NCI-H446 treated with DMSO at 0.1 percent for 48 hours (cell line): ENCODE measurements at places on chromosomes 1 and 21.
A peak's percentile ranks its signal among the peaks of the same experiment; 100 is the strongest.

DNA sequence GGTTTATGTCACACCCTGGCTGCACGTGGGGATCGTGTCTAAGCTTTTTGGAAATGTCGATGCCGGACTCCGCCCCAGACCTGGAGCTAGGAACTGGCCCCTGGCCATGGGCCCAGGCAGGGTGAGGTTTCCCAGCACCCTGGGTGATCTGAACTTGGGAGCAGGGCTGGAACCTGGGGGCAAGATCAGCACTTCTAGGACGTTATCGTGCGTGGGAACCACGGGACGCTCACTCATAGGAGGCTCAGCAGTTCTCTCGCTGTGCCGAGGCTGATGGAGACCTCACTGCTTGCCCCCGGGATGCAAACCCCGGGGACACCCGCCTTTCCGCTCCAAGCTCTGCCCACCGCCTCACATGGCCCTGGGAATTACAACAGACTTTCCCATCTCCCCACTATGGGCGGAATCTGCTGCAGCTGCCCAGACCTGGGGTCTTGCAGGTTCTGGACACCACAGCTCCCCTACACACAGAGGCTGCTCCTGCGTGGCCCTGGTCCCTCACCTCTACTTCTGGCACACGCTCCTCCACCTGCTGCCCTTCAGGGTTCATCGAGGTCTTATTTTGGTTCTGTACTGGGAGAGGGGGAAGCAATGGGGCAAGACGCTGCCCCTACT, 35.9 kb downstream of the COL18A1 start:
- DNase-seq = no peak

GRCh38 chr1:162855461-162856150, 5.4 kb downstream of the CCDC190 start:
- no peak for DNase-seq

GRCh38 chr1:201461645-201462441, 7.1 kb downstream of the PHLDA3 start:
- DNase-seq = no peak

- DNase-seq = no peak
Measured at GRCh38 chr1:193448682-193449461, 262.5 kb upstream of the B3GALT2 start.

- no peak for DNase-seq
Measured at GRCh38 chr1:115547696-115548095, 94.1 kb upstream of the VANGL1 start.

- no peak for DNase-seq
Measured at GRCh38 chr1:205376739-205377138, 20.0 kb upstream of the KLHDC8A start.

GRCh38 chr1:201019321-201019977, 4.1 kb downstream of the KIF21B start:
- no peak for DNase-seq

- no peak for DNase-seq
Measured at GRCh38 chr1:16209132-16209846, 3.2 kb downstream of the ARHGEF19 start.

GRCh38 chr1:56180520-56181190, 398.7 kb downstream of the PLPP3 start:
- DNase-seq = no peak

DNA sequence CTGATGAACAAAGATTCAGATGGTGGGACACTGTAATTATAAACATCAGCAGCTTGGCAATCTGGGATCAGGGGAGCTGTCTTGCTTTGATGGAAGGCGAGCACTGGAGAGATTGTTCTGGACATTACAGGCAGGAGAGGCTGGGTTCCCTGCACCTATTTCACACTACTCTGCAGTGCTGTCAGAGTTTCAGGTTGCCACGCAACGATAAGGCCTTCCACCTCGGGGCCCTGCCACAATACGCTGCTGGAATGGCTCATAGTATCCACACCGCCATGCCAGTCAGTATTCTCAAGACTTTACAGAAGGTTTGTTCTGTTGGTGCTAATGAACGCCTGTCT, 96.8 kb downstream of the GLIS1 start:
- DNase-seq = no peak

DNA sequence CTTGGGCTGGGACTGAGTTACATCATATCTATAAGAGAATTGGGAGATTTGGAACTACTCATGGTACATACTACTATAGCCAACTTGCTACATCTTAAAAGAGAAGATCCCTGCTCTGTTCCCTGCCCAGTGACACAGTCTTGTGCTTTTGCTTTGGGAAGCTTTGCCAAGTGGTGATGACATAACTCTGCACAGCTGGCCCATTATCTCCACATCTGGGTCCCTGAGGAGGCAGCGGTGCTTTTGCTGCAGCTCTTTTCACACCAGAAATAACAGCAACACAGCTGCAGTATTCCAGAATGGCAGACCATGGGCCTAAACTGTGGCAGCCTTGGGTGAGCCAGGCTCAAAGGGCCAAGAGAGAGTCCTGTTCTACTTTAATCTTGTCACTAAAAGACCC, 296.0 kb downstream of the HHAT start:
- no peak for DNase-seq

GRCh38 chr1:167166690-167167075, 54.0 kb upstream of the POU2F1 start:
- DNase-seq = no peak

DNA sequence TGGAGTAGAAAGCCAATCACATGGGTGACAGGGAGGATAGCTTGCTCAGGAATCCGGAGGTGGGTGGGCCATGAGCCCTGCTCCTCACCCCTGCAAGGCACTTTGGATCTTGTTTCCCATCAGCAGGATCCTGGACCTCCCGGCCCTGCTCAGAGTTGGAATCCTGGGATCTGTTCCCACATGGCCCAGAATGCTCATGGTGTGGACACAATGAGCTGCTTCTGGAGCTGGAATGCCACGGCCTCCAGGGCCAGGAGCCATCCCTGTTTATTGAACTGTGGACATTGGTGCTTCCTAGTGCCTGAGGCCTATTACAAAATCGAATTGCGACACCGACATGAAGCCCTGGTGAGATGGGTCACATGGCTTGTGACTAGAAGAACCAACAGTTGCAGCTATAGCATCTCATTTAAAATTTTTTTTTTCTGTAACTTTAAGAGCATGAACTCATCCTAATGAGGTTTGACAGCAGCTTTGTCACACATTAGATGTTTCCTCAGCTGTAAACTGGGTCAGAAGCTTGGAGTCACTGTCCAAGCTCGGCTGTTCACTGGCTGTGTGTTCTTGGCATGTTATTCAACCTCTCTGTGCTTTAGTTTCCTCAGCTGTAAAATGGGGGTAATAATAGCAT, 40.4 kb upstream of the GOLT1A start:
- no peak for DNase-seq

- DNase-seq = no peak
Measured at GRCh38 chr21:41763398-41763931, 3.4 kb downstream of the RIPK4 start.

DNA sequence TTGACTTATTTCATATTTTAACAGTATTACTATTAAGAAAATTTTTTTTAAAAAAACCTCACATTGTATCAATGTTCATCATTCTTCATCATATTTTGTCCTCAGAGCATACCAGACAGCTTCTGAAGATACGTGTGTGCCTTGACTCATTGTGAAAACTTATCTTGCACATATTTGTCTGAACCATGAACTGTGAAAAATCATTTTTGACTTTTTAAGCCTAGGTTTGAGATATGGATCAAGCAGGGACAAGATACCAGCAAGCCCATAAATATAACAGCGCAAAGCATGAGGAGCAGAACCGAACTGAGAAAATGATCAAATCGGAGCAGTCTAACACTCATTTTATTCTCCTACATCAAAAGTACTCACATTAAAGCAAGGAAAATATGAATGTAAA, 506.0 kb downstream of the BRINP3 start:
- no peak for DNase-seq

GRCh38 chr1:31063631-31064030, 1.9 kb downstream of the PUM1 start:
- no peak for DNase-seq

- peak; percentile 99 for DNase-seq
Measured at GRCh38 chr1:65176056-65176450, 28.1 kb downstream of the AK4 start.

GRCh38 chr1:160640359-160641123, 6.3 kb downstream of the SLAMF1 start:
- DNase-seq = no peak

DNA sequence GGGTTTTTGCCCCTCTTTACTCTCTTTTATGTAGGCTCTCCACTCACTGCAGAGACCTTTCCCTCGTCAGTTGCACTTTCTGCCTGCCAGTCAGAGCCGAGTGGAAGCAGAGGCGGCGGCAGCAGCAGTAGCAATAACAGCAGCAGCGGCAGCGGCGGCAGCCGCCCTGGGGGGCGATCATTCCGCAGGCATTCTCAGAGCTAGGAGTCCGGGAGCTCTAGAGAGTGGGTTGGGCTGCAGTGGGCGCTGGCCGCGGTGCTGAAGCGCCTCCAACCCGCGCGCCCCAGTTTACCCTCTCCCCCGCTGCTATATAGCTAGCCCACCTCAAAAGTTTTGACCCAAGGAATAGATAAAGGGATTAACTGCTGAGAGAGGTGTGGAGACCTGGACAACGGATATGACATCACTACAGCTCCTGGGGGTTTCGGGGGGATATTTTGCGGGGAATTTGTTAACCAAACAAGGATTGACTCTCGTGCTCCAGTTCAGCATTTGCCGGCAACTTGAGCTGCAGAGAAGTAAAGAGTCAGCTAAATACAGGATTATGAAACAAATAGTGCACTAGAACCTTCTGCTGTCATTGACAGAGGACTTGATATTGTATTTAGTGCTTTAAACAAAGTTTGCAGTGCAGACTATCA, at the start of gene OLFM3:
TSS of gene OLFM3 (minus strand) at position 102 of the 641 bp plus-strand sequence.
- peak; percentile 62 for DNase-seq

DNA sequence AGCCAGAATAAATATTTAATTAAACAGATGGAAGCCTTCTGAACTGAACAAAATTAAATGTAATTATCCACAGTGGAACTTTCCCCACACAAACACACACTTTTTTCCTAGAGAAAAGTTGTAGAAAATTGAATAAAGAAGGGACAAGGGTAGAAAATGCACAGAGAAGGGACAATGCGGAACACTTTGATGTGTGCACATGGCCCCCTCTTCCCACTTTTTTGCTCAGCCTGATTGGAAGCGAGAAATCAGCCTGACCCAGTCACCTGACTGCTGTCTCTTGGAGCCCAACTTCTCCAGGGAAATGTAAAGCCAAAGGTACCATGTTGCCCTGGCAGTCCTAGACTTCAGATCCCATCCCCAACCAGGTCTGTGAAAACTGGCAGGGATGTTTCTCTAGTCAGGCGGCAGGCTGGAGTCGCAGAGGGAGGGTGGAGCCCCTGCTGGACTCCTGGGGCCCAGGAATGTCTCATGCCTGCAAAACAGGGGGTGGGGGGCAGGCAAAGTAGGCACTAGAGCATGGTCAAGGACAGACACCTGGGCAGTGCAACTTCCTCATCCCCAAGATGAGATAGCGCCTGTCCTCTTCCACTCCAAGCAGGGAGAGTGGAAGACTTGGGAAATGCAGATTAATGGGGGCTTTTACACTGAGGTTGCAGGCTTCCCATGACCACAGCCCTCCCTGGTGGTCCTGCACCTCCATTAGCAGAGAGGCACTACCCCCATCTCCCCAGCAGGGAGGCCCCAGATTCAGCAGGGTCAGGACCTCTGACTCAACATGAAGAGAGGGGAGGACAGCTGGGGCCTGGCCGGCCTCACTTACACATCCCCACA, 2.8 kb downstream of the CERS2 start:
- no peak for DNase-seq

- DNase-seq = no peak
Measured at GRCh38 chr1:1200876-1201810, 5.2 kb downstream of the TNFRSF18 start.

- peak; percentile 4 for DNase-seq
Measured at GRCh38 chr1:54774820-54775498, 10.6 kb upstream of the PARS2 start.

- DNase-seq = no peak
Measured at GRCh38 chr21:36910581-36911307, 55.7 kb downstream of the HLCS start.
